ENCODE measurements at places on chromosomes 7 and 10. TPM values are rescaled to one million over a fixed set of nuclear protein-coding genes. Genes with fewer than 3 reads are reported as not detected.

DNA sequence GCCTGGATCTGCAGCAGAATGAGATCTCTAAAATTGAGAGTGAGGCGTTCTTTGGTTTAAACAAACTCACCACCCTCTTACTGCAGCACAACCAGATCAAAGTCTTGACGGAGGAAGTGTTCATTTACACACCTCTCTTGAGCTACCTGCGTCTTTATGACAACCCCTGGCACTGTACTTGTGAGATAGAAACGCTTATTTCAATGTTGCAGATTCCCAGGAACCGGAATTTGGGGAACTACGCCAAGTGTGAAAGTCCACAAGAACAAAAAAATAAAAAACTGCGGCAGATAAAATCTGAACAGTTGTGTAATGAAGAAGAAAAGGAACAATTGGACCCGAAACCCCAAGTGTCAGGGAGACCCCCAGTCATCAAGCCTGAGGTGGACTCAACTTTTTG is 21.4 kb downstream of the LRRC17 start:
- H3K27me3 ChIP-seq: no peaks in the 10 kb centered on the region
- H3K4me1 ChIP-seq: no peaks in the 10 kb centered on the region
- no peaks in the 10 kb centered on the region for H3K36me3 ChIP-seq
- no peak for DNase-seq

GRCh38 chr10:103111031-103111917 is 81.8 kb downstream of the NT5C2 start:
- no peak overlapping the region for H3K4me3 ChIP-seq
- H3K36me3 ChIP-seq: peaks cover 5% of the 10 kb centered on the region
- no peaks in the 10 kb centered on the region for H3K4me1 ChIP-seq

GRCh38 chr7:26379711-26380110 is 88.0 kb downstream of the SNX10 start:
- no peak overlapping the region for H3K4me3 ChIP-seq
- no peaks in the 10 kb centered on the region for H3K36me3 ChIP-seq
- no peaks in the 10 kb centered on the region for H3K4me1 ChIP-seq
- DNase-seq: no peak

Gene ODAD2
- polyA plus RNA-seq: not detected

DNA sequence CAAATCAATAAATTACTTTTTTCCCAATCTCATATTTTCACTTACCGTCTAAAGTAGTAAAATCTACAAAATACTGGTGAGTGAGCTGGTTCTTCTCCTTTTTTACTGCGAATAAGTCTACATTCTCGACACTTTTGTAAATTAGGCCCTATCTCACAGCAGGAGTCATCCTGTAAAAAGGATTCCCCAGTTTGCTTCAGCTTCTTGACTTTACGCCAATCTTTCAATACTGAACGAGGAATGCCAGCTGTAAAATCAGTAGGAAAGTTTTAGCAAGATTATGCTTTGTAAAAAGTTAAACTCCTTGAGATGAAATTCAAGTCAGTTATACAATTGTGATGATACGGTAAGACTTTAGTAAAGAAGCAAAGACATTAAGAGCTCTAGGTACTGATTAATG is 67.3 kb downstream of the NRBF2 start:
- no peaks in the 10 kb centered on the region for H3K4me1 ChIP-seq
- no peak overlapping the region for H3K4me3 ChIP-seq
- H3K27me3 ChIP-seq: no peaks in the 10 kb centered on the region

Gene GDF2
- polyA plus RNA-seq: not detected

Gene TAS2R5
- not detected for polyA plus RNA-seq

All from small intestine (tissue), 16 donors.